Gastrocnemius medialis (tissue), 4 donors: ENCODE measurements at places on chromosomes 11 and 22. TPM values are rescaled to one million over a fixed set of nuclear protein-coding genes. Genes with fewer than 3 reads are reported as not detected.

Gene NLRP6
- not detected for total RNA-seq

Gene KRTAP5-8
- 0.82 TPM for total RNA-seq

Gene DTX4
- total RNA-seq: 0.91 TPM

Gene CTR9
- total RNA-seq: 22.2 TPM

Gene C22orf39
- total RNA-seq: 157 TPM

Gene PHOX2A
- total RNA-seq: not detected

Gene OR51B2
- total RNA-seq: not detected

Gene ART1
- total RNA-seq: 23.2 TPM

Gene C11orf16
- total RNA-seq: not detected

Gene ZBTB16
- 162 TPM for total RNA-seq

Gene KDM4D
- 0.12 TPM for total RNA-seq

Gene GVQW3
- 0.70 TPM for total RNA-seq

Gene APOL5
- total RNA-seq: not detected

Gene OR51I1
- not detected for total RNA-seq

Gene GRK3
- 0.58 TPM for total RNA-seq

Gene ANO3
- total RNA-seq: not detected

Gene PTGDR2
- total RNA-seq: 1.7 TPM

Gene CHRNA10
- 3.3 TPM for total RNA-seq

Gene OR51S1
- total RNA-seq: not detected

Gene SHISA8
- not detected for total RNA-seq

Gene L3MBTL2
- 12.0 TPM for total RNA-seq

Gene OR51F1
- not detected for total RNA-seq

Gene DUSP8
- 4.2 TPM for total RNA-seq

Gene MUC6
- not detected for total RNA-seq

Gene NARS2
- 12.9 TPM for total RNA-seq

Gene PLAAT5
- not detected for total RNA-seq

Gene SLC16A8
- not detected for total RNA-seq

Gene CEP126
- 0.61 TPM for total RNA-seq

Gene TSPAN18
- 2.8 TPM for total RNA-seq

Gene CCDC87
- not detected for total RNA-seq

Gene FREY1
- total RNA-seq: not detected

Gene LSP1
- total RNA-seq: 6.4 TPM

Gene TIGD3
- total RNA-seq: 0.63 TPM

Gene GPR83
- 0.49 TPM for total RNA-seq

Gene DCHS1
- total RNA-seq: 1.5 TPM

Gene MUC5B
- not detected for total RNA-seq

Gene NCAM1
- total RNA-seq: 15.1 TPM

Gene TESMIN
- total RNA-seq: 0.17 TPM

Gene GUCY1A2
- 8.6 TPM for total RNA-seq

Gene SPTBN2
- 0.61 TPM for total RNA-seq

Gene FGF19
- not detected for total RNA-seq

Gene CST6
- not detected for total RNA-seq

Gene NR1H3
- 16.3 TPM for total RNA-seq

Gene MAFF
- total RNA-seq: 448 TPM
